ENCODE measurements at places on chromosomes 6 and 20.
A peak's percentile ranks its signal among the peaks of the same experiment; 100 is the strongest.

DNA sequence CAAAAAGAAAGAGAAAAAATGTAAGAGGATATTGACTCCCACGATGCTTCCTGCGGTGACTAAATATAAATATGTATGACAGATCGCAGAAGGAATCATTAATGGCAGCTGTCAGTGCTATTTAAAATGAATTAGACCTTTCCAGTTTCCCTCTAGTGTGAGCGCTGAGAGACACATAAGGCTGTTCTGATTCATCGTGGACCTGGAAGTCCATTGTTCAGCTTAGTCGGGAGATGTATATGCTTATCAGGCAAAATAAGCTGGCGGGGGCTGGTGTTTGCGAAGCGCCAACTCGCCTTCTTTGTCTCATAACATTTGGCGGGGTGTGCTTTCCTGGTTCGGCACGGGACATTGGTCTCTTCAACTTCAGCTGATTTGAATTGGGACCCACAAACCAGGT lies 95.4 kb downstream of the CDH4 start:
- DNase-seq: no peak

DNA sequence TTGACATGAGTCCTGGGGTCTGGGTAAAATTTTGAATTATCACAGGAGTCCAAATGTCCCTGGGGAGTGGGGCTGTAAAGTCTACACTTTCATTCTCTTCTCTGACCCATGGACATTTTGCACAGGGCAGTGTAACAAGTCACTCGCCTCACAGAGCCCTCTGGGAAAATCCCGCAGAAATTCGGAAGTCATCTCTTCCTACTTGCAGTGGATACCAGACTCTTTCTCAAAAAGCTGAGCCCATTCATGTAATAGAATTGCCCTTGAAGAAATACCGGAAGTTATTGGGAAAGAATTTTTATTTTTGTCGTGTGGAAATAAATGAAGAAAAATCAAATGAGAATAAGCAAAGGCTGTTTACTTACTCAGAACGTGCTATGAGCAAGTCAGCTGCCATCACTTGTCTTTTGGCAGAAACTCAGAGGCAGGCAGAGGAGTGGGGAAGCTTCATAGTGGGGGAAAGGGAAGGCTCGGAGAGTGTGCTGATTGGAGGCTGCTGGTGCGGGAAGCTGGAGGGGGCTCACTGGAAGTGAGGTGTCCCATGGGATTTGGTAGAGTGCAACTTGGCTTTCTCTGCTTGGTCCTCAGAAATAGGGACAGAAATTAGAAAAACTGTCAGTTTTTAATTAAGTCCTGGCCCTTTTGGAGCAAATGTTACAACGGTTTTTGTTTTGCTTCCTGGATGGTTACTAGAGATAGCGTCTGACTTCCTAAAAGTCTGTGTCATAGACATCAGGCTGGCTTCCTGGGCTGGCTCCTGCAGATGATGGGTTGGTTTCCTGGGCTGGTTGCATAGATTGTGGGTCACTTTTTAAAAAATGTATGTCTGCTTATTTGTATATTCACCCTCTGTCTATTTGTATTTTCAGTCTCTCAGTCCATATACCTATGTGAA lies 79.8 kb upstream of the EEF1E1 start:
- DNase-seq: peak; percentile 47

DNA sequence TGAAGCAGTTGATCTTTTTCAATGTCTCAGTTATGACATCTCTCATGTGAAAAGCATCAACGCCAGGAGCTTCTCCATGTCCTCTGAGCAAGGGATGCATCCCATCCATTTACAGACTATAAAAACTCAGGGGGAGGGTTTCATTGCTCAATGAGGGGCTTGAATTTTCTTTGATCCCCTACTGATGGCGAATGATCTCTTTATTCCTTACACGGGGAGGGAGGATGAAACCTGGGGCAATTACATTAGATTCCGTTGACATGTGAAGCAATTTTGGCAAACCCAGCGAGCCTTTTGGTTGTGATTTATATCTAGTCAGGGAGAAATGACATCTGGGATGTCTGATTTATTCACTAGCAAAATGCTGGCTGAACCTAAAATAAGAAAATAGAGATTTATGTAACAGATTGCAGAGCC lies 268.9 kb downstream of the HIVEP2 start:
- DNase-seq: no peak

GRCh38 chr6:27126815-27127537 lies 120.5 kb upstream of the PRSS16 start:
- peak; percentile 96 for DNase-seq

GRCh38 chr20:35009665-35010328 lies 54.1 kb downstream of the MYH7B start:
- DNase-seq: no peak

DNA sequence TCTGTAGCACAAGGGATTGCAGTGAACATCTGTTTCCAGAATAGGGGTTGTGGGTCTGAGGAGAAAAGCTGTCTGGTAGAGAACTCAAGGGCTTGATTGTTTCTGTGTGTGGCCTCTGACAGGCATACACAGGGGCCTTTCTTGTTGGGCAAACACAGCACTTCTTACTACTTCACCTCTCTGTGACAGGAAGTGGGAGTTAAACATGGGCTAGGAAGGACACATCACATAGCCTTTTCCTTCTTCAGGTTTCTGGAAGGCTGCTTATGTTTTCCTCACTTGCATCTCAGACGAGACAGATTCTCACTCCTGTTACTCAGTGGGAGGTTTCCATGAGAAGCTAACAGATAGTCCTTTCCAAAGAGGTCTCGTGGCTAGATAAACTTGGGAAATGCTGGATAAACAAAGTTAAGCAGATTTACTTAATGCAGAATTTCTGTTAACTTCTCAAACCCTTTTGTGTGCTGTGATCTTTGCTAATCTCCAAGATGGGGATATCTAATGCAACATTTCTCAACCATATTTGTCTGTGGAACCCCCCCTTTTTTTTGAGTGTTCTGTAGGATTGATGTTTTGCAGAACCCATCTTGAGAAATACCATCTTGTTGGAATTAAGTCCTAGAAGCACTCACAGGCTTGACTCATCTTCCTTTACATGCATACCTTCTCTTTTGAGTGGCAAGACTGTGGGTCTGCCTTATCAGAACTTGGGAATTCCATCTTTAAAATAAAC lies 41.9 kb upstream of the RNF8 start:
- DNase-seq: no peak

DNA sequence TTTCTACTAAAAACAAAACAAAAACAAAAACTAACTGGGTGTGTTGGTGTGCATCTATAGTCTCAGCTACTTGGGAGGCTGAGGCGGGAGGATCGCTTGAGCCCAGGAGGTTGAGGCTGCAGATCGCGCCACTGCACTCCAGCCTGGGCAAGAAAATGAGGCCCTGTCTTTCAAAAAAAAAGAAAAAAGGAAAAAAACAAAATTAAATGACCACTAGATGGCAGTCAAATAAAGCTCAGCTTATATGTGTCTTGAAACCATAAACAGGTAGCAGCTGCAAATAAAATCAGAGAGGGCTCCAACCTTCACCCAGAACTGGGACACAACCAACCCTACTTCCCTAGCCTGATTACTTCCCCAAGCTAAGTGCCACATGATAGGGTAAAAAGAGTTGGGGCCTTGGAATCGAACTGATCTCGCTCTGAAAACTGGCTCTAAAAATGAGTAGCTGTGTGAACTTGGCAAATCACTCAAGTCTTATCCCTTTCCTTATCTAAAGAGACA lies 67.1 kb upstream of the ADGRF4 start:
- DNase-seq: peak; percentile 68

DNA sequence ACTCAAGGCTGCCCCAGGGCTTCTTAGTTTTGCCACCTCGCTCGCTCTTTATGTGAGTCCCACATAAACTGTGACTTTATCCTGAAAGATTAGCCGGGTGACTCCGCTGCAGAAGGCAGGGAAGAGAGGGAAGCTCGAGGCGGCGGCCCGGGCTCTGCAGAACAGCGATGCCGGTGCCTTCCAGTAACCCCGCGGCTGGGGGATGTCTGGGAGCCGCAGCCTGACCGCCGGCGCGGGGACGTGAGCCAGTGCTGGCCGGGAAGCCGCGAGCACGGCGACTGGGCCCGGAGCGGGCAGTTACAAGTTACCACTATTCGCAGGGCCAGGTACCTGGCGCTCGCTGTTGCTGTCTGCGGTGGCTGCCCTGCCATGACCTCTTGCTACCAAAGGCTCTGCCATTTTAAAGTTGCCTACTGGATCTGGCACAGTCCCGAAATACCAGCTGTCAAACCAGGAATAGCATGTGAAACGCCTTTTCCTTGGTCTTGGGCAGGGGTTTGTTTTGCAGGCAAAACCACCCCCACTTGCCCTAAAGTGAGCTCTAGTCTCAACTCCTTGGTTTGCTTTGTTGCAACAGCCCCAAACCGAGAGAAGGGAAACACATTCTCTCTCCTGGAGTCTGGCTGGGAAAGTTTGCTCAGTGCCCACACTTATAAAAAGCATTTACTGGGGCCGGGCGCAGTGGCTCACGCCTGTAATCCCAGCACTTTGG lies 124.0 kb upstream of the SLC2A12 start:
- DNase-seq: peak; percentile 59

DNA sequence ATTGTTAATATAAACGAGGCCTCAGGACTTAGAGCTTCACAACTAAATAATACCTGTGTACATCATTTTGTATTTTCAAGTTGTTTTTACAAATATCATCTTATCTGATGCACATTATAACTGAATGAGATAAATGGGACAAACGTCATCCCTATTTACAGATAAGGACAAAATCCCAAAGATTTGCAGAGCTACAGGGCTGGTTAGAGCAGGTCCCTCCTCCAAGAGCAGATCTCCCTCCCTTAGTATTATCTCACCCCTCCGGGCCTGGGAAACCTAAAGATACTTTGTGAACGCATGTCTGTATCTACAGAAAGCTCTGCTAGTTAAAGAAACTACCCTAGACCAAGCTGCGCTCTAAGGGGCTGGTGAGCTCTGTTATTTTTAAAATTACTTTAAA lies 130.4 kb upstream of the PROKR2 start:
- DNase-seq: no peak

- no peak for DNase-seq
Observed at GRCh38 chr6:127279815-127280214, 13.2 kb downstream of the RNF146 start.

GRCh38 chr20:59349277-59349676 lies 48.9 kb downstream of the EDN3 start:
- no peak for DNase-seq

DNA sequence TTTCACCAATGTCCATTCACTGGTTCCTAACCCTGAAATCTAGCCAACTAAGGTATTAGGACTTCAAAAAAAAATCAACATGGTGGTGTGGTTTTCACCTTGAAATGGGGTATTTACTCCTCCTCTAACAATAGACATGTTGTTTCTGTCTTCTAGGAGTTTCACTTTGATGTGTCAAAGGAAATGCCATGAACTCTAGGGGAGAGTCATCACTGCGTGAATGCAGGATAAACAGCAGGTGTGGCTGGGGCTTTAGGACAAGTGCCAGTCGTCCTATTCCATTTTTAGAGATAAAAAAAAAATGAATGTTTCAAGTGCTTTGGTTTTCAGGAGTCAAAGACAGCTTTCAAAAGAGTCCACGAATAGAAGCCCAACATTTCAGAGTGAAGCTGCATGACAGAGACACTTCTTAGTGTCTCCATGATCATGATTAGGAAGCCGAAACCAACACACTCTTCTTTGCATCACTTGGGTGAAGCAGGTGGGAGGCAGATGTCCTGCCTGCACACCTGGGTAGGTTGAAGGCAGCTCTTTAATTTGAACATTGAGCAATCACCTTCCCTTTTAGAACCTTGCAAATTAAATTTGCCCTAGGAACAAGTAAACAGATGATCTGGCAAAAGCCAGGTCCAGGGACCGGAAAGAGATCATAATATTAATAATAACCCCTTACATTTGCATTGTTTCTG lies 328.5 kb upstream of the PRDM1 start:
- no peak for DNase-seq

- no peak for DNase-seq
Observed at GRCh38 chr6:113732384-113732966, 124.7 kb upstream of the MARCKS start.

DNA sequence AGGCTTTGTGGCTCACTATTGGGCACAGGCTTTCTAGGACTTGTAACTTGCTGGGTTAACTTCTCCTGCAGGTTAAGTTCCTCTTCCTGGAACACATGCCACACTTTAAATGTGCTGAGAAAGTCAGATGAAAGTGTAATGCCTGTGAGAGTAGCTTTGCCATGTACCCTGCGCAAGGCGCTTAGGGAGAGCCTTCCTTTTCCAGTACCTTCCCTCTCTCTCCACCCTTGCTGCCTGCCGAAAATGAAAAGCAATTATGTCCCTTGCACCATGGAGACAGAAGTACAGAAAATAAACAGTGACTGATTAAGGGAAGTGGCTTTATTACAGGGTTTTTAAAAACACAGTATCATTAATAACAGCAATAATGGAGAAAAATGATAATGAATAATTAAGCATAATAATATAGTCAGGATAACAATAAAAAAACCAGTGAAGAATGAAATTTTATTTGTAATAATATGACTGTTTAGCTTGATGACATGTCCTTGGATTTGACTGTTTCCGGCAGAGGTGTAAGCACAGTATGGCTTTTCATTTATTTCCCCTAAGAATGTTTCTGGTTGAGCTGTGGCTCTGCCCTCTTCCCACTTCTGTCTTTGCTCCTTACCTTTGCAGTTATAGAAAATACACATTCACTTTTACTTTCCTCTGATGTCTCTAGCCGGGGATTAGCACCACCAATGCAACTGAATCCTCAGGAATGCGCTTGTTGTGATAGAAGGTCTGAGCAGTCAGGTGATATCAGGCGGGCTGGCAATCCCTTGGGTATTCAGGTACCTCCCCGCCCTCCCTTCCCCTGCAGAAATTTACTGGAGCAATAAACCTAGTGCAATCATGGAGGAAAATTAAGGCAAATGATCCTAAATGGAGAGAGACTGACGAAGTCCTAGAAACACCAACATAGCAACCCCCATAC lies 472.3 kb upstream of the CITED2 start:
- peak; percentile 20 for DNase-seq

GRCh38 chr6:2756687-2757224 lies 6.0 kb upstream of the MYLK4 start:
- no peak for DNase-seq

- DNase-seq: no peak
Observed at GRCh38 chr6:147033267-147033666, 170.9 kb upstream of the STXBP5 start.

- peak; percentile 88 for DNase-seq
Observed at GRCh38 chr6:139291813-139292619, at the start of gene TXLNB. Gene TXLNB (minus strand): TSS chr6:139291998. CDS start chr6:139288899, 3,099 bp downstream.

DNA sequence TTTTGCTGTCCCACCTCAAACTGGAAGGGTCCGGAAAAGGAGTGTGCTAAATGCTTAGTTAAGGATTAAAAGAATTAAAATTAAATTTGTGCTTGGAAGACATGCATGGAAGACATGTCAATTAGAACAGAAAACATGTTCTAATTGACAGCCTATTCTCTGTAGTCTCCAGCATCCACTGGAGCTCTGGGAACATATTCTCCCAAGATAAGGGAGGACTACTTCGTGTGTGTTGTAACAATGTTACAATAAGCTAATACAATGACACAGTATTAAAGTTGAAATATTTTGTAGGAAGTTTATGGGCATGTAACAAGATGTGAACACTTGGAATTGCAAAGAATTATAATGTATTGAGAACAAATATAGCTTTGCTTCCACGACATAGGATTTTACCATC lies 567.4 kb upstream of the CITED2 start:
- no peak for DNase-seq

GRCh38 chr6:37889051-37889450 lies 69.5 kb downstream of the ZFAND3 start:
- DNase-seq: peak; percentile 42

GRCh38 chr20:13771853-13772453 lies 12.8 kb downstream of the ESF1 start:
- DNase-seq: peak; percentile 79

GRCh38 chr20:16018881-16019280 lies 554.4 kb downstream of the KIF16B start:
- no peak for DNase-seq

All from suppressor macrophage treated with lipopolysaccharide for 1 hour (primary cell).